Activated naive CD4-positive, alpha-beta T cell treated with anti-CD3 and anti-CD28 coated beads, Interleukin-2, amount 50 U/mL, for 16 hours (primary cell): ENCODE measurements at places on chromosomes 12 and 14.

GRCh38 chr14:42715316-42715715 is 1108.6 kb downstream of the LRFN5 start:
- no peak for DNase-seq

GRCh38 chr12:73665193-73665592 is 872.4 kb upstream of the ATXN7L3B start:
- no peak for DNase-seq

GRCh38 chr14:48333221-48333920 is 658.0 kb upstream of the MDGA2 start:
- no peak for DNase-seq

DNA sequence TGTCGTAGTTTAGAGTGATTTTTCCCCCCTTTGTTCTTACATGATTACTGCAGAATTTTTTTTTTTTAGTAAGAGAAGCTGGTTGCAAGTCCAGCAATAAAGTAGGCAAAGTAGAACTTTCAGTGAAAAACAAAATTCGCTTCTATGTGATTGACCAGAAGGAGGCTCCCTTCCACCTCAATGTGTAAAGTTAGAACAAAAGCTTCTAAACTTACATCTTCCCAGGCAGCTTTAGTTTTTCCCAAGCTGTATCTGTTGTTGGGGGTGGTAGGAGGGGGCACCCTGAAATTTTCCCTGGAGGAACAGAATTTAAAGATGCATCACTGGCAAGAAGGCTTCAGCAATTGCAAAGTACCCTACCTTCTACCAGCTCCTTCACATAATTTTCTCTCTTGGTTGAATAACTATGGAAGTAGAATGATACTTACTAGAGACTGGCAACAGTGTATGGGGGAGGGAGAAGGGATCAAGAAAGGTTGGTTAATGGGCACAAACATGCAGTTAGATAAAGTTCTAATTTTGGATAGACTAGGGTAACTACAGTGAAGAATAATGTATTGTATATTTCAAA is 87.3 kb upstream of the E2F7 start:
- no peak for DNase-seq

- no peak for DNase-seq
Measured at GRCh38 chr12:58069268-58069963, 128.0 kb downstream of the ATP23 start.

GRCh38 chr12:1843641-1844005 is 23.3 kb downstream of the LRTM2 start:
- DNase-seq = no peak

DNA sequence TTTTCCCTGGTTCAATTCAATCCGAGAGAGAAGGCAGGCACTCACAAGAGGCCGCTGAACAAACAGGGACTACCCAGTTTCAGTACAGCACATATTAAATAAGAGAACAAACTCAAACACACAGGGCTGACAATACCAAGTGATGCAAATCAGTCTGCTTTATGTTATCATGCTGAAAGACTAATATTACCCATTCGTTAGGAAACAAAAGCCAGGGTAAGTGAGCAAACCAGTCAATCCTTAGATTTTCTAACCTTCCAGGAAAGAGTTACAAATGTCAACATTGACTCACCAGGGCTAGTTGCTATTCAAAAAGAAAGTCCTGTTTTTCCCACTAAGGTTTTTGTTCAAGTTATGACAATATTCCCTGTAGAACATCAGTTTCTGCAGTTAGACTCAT is 246.2 kb downstream of the C12orf42 start:
- DNase-seq = no peak

GRCh38 chr12:124469193-124469888 is 98.1 kb downstream of the NCOR2 start:
- DNase-seq = no peak

- no peak for DNase-seq
Measured at GRCh38 chr12:51766067-51766676, 82.3 kb downstream of the FIGNL2 start.

GRCh38 chr12:22527999-22528398 is 16.3 kb downstream of the C2CD5 start:
- no peak for DNase-seq

- DNase-seq = no peak
Measured at GRCh38 chr12:31007153-31007495, 66.5 kb upstream of the DDX11 start.

- DNase-seq = no peak
Measured at GRCh38 chr14:28461389-28461788, 305.2 kb upstream of the FOXG1 start.

- DNase-seq = no peak
Measured at GRCh38 chr12:114784526-114784925, 100.6 kb upstream of the TBX3 start.

DNA sequence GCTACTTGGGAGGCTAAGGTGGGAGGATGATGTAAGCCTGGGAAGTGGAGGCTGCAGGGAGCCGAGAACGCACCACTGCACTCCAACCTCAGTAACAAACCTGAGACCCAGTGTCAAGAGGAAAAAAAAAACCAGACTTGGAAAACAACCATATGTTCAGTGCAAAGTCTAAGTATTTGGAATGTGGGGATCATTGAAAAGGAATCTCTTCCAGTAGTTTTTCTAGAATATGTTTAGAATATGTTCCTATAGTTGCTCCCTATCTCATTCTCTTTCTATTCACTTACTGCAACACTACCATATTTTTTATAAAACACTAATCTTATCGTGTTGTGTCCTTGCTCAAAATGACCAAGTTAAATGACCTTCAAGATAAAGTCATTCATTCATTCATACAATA is 423.5 kb upstream of the SOX5 start:
- DNase-seq = no peak

- no peak for DNase-seq
Measured at GRCh38 chr12:52258335-52258901, 16.0 kb upstream of the KRT86 start.

DNA sequence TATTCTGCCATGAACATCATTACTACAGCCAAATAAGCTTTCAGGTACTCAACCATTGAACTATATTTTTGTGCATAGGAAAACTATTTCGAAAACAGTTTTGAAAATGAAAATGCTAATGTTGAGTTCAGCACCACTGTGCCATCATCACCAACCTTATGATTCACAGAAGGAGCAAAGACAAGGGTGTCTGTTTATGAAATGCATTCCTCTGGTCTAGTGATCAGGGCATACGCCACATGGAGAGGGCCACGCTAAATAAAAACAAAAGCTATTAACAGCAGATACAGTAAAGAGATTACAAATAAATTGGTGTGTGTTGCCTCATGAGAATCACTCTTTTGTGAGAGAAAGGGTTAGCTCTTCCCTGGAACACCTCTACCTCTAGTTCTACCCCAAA is 43.2 kb upstream of the BMAL2 start:
- DNase-seq = no peak

- DNase-seq = no peak
Measured at GRCh38 chr14:99318959-99319295, 46.9 kb upstream of the BCL11B start.

DNA sequence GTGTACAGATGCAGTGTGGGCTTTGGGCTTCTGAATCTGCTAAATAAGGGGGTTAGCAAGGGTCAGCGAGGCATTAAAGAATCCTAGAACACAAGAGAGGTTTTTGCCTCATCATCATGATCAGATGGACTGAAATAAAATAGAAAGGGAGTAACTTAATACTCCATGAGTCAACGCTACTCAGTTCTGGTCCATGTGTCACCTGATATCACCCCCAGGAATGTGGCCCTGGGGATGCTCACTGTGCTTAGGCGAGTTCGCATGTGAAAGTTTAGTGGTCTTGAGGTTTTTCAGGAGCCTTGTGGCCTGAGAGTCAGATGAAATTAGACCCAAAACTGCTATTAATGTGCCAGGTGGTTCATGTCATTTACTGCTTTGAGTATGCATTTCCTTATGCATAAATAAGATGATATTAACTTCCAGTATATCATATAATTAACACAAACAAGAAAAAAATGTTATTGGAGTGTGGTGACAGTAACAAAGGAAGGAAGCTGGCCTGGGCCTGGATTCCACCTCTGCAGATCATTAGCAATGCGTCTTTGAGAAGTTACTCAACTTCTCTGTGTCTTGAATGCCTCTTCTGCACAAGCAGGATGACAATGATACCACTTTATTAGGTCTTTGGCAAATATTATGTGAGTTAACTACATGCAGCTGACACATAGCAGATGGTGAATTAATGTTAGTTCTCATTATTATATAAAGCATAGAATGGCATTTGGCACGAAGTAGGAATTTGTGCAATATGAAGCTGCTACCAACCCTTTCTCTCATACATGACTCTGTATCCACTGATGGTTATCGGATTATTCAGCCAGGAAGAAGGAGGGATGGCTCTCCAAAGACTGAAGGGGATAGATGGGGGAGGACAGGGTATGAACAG is 1272.6 kb downstream of the AACS start:
- DNase-seq = no peak

DNA sequence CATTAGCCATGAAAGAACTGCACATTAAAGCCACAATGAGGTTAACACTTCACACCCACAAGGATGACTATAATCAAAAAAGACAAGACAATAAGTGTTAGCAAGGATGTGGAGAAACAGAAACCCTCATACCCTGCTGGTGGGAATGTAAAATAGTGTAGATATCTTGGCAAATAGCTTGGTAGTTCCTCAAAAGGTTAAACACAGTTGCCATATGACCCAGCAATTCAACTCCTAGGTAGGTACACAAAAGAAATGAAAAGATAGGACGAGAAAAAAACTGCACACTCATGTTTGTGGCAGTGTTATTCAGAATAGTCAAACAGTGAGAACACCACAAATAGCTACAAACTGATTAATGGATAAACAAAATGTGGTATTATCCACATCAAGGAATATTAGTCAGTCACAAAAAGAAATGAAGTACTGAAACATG is 93.5 kb downstream of the ATXN2 start:
- DNase-seq = no peak

- DNase-seq = no peak
Measured at GRCh38 chr12:132632521-132633228, 14.1 kb downstream of the P2RX2 start.

DNA sequence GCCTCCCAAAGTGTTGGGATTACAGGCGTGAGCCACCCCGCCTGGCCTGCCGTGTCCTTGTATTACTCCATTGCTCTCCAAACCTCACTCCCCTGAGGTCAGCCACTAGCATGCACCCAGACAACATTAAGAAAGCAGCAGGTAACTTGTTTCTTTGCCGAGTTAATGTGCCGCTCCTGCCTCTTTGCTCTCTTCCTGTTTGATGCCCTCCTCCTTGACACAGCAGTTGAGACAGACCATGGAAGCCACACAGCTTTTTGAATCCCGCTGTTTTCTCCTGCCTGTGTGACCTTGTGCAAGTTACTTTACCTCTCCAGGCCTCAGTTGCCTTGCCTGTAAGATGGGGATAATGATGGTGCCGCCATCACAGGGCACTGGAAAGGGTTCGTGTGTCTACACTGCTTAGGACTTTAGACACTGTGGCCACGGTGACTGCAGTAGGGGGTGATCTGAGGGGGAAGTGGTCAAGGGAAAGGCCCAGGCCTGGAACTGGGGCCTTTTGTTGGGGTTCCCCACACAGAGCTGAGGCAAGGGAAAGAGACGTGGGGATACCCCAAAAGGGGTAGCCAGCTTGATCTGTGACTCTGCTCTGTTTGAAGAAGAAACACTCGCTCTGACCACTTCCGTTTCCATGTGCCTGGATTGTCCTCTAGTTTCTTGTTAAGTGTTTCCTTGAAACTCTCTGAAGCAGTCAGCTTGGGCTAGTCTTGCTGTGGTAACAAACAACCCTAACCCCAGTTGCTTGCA is 69.3 kb downstream of the RIN3 start:
- no peak for DNase-seq

DNA sequence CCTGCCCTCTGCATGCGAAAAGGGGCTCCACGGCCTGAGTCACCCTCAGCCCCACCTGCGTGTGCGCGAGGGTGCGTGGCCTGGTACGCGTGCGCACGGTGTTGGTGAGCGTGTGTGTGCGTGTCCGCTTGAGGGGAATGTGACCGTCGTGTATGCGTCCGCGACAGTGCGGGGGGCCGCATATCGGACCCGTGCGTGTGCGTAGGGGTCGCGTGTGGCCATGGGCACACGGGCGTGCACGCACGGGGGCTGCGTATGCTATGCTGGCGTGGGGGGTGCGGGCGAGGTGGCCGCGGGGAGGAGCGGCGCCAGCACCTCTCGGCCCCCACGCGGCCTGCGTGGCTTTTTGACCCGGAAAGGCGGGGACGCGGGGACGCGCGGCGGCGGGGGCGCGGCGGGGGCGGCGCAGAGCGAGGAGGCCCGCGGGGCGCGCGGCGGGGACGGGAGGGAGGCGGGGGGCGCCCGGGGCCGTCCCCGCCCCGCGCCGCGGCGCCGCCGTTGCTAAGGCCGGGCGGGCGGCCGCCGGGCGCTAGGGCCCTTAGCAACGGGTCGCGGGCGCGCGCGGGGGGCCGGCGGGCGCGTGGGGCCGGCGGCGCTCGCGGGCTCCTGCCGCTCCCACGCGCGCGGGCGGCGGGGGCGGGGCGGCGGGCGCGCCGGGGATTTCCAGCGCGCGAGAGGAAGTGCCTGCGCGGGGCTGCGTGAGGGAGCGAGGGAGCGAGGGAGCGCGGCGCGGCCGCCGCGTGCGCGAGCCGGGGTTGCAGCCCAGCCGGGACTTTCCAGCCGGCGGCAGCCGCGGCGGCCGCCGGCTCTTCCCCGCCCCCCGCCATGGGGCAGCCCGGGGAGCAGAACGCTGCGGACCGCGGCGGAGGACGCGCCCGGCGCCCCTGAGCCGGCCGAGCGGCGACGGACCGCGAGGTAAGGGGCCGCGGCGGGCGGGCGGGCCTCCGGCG is at the start of gene TRAF3:
TSS of gene TRAF3 (plus strand) at position 689 of the 950 bp plus-strand sequence. CDS start 92,753 bp downstream, outside the sequence.
- peak; percentile 86 for DNase-seq

DNA sequence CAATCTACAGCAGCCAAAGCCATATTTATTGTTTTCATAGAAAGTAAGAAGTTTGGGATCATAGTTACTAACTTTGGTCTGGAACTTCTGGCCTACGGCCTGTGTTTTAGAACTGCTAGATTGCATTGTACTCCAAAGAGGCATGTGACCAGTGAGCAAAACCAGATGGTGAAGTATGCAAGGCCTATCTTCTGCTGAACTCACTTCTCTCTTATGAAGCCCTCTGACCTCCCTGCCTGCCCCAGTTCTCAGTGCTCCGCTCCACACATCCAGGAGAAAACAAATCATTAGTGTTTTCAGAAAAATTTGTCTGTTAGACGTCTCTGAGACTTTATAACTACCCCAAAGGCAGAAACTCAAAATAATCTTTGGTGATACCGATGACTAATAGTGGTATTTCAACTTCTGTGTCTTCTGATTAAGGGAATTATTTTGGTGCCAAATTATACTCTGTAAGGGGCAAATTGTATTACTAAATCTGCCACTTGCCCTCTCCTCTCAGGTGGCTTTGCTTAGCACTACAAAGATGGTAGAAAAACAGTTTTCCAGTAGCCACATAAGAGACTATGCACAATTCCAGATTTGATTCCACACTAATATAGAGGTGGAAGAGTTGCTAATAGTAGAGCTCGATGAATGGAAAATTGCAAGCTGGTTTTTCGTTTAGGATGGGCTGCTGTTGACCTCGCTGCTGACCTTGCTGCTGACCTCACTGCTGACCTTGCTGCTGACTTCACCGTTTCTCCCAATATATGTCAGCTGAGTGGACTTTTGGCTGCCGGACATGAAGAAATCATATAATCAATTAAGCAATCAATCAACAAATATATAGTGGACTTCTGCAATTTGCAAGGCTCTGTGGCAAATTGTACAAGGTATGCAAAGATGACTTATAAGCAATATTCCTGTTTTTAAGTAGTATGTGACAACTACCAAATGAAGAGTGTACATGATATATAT is 147.5 kb downstream of the KITLG start:
- no peak for DNase-seq
